A549 (cell line): ENCODE measurements at places on chromosomes 3 and 15.

GRCh38 chr15:57468486-57468885, 92.2 kb downstream of the CGNL1 start:
- no peak for DNase-seq

DNA sequence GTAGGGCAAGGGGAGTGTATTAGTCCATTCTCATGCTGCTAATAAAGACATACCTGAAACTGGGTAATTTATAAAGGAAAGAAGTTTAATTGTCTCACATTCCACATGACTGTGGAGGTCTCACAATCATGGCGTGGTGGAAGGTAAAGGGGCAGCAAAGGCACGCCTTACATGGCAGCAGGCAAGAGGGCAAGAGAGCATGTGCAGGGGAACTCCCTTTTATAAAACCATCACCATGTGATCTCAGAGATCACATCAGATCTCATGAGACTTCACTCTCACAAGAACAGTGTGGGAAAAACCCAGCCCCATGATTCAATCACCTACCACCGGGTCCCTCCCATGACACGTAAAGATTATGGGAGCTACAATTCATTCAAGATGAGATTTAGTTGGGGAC, 41.4 kb downstream of the SUMF1 start:
- DNase-seq: no peak

- DNase-seq: no peak
These were observed 163.0 kb downstream of the TBC1D5 start for GRCh38 chr3:17579289-17580031.

- no peak for DNase-seq
These were observed 135.9 kb upstream of the TGFBR2 start for GRCh38 chr3:30470496-30470895.

DNA sequence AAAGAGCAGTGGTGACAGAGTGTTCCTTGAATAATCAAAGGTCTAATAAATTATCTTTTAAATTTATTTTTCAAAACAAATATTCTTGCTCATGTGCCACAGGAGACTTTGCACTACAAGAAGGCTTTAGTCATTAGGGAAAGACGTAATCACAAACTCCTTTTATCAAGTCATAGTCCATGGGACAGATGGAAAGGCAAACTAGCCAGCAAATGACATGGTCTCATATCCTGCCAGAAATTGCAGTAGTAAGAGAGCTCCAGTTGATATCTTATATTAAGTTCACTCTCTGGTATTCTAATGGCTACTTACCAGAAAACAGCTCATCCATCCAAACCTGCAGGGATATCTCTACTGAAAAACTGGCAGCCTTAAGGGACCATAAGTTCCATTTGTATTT, 225.0 kb upstream of the TP63 start:
- DNase-seq: no peak

GRCh38 chr3:70919661-70920060, 607.2 kb upstream of the MDFIC2 start:
- DNase-seq: no peak

- DNase-seq: no peak
These were observed 302.8 kb downstream of the FHIT start for GRCh38 chr3:60948488-60948887.

DNA sequence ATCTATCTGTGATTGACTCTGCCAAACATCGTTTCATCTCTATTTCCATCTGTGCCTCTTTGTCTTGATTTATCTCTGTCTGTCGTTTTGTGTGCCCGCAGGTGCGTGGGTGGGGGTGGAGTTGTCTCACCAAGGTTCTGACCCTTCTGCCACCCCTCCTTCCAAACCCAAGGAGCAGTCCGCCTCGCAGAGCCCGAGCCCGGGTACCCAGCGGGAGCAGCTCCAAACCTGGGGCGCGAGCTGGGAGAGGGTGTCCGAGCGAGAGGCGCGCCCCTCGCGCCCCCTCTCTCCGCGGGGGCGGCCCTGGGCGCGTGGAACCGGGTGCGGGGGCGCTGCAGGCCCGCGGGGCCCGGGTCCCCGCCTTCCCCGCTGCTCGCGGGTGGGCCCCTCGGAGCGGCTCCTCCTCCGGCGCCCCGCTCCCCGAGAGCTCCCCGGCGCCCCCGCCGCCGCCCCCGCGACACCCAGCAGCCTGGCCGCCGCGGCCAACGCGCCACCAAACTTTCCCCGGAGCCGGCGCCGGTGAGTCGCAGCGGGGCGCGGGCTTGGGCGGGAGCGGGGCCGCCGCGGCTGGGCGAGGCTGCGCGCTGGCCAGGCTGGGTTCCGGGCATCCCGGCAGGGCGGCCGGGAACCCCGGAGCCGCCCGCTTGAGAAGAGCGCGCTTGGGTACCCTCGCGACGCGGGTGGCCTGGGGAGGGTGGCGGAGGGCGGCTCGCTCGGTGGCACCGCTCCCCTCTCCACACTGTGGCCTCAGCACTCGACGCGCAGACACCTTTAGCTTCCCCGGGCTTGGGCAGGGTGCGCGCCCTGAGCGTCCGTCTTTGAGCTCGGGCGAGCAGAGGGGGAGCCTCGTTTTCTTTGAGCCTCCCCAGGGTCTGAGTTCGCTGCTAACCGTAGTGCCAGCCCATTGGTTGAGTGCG, at the start of gene HRH1:
Gene HRH1, plus strand, starts transcription at position 458 of the 917 bp plus-strand sequence. CDS start 104,545 bp downstream, outside the sequence.
- DNase-seq: peak; percentile 31

DNA sequence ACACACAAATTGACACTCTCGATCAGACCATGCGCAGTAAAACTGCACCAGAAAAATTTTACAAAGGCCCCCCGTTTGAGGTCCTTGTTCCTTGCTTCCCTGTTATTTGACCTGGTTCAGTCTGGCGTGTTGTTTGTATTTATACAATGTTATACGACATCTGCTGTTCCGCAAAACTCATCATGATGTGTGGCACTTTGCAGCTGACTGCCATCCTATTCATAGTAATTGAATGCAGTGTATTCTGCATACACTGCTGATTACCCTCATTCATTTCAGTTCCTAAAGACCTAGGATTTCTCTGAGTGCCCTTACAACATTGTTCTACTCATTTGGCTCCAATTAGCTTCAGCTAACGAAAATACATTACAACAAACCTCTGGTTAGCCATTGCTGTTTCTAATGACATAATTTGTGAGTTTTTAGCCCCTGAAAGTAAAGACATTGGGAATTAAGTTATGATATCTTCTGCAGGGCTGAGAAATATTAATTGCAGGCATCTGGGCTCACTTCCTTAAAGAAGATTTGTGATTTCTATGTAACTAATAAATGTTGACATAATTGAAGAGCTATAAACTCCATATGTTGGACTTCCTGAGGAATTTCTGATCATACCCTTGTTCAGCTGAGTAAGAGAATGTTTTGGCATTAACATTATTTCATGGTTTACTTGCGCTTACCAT, 75.7 kb downstream of the C3orf38 start:
- no peak for DNase-seq

- no peak for DNase-seq
These were observed 346.2 kb upstream of the CBLB start for GRCh38 chr3:106215047-106215446.

GRCh38 chr15:88791637-88792036, 11.6 kb upstream of the ACAN start:
- peak; percentile 18 for DNase-seq

GRCh38 chr3:172135185-172135584, 95.8 kb downstream of the FNDC3B start:
- DNase-seq: no peak

GRCh38 chr3:188198001-188198400, 44.0 kb downstream of the LPP start:
- DNase-seq: no peak

DNA sequence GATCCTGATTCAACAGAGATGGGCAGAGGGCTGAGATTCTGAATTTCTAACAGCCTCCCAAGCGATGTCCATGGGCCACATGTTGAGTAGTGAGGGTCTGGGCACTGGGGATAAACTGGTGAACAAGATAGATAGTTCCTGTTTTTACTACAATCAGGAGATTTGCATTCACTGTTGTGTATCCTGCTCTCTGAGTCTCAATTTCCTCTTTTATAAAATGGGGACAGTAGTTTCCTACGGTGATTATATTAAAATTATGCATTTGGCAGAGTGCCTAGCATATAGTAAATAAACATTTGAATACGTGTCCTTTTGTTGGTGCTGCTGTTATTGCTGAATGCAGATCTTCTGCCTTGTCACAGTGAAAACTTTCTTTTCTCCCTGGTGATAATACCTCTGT, 102.5 kb downstream of the MYH15 start:
- no peak for DNase-seq

- DNase-seq: no peak
These were observed 6.2 kb downstream of the MELTF start for GRCh38 chr3:197023241-197023997.

GRCh38 chr3:123708531-123708930, 123.7 kb upstream of the HACD2 start:
- no peak for DNase-seq

- DNase-seq: no peak
These were observed 34.8 kb downstream of the MINDY4B start for GRCh38 chr3:150870406-150870805.

DNA sequence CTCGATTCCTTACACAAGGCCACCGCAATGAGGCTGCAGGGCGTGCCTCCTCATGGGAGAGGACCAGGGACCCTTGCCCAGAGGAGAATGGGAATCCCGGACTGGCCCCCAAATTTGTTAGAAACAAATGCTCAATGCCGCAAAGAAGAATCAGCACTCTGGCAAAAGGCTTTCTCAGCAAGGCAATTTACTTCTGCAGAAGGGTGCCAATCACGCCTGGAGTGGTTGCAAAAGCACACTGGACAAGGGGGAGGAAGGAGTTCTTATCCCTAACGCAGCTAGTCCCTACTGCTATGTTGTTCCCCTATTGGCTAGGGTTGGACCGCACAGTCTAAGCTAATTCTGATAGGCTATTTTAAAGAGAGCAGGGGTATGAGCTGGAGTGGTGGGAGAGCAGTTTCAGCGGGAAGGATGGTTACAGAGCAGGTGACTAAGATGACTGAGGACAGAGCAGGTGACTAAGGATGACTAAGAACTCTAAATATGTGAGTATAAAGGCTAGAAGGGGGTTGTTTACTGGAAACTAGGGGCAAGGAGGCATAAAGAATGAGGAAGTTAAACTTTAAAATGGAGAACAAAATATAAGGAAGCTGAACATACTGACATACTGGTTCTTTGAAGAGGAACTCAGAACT, 48.5 kb downstream of the KATNBL1 start:
- peak; percentile 59 for DNase-seq

GRCh38 chr3:185709251-185709955, 115.4 kb downstream of the IGF2BP2 start:
- DNase-seq: no peak

DNA sequence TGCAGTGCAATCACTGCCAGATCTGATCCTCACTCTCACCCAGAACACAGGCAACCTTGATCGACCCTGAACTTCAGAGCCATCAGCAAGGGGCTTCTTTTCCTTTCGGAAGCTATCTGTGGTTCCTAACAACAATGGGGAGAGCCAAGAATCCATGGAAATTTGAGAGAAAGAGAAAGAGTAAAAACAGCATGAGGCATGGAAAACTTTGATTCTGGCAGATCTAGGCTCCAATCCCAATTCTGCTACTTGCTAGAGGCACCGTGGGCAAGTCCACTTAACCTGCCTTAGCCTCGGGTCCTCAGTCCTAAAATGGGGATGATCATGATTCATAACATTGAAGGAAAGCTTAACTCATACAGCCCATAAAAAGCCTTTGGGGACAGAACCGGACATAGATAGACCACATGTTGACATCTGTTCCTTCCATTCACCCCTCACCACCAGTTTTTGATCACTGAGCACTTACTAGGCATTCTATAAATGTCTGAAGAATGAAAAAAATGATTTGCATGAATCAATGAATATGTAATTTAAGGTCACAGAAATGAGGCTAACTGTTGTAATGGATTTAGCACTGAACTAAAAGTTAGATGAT, 605.7 kb upstream of the CFAP20DC start:
- DNase-seq: no peak

- DNase-seq: peak; percentile 43
These were observed 97.3 kb downstream of the AKAP13 start for GRCh38 chr15:85477730-85478129.
